ENCODE measurements at places on chromosomes 6 and 20.

DNA sequence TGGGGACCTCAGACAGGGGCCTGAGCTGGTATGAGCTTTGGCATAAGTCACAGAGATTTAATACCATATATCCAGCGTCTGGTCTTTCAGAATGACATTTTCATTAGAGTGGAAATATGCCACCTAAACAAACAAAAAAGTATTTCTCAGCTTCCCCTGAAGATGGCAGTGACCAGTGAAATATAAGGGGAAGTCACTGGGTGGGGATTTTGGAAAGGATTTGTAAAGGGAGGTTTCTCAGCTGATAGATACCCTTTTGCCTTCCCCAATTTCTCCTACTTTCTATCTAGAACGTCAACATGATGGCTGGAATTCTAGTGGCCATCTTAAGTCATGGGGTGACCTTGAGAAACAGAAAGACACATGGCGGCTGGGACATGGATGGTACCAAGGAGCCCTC is 137.7 kb upstream of the LRFN2 start:
- DNase-seq, result no peak

DNA sequence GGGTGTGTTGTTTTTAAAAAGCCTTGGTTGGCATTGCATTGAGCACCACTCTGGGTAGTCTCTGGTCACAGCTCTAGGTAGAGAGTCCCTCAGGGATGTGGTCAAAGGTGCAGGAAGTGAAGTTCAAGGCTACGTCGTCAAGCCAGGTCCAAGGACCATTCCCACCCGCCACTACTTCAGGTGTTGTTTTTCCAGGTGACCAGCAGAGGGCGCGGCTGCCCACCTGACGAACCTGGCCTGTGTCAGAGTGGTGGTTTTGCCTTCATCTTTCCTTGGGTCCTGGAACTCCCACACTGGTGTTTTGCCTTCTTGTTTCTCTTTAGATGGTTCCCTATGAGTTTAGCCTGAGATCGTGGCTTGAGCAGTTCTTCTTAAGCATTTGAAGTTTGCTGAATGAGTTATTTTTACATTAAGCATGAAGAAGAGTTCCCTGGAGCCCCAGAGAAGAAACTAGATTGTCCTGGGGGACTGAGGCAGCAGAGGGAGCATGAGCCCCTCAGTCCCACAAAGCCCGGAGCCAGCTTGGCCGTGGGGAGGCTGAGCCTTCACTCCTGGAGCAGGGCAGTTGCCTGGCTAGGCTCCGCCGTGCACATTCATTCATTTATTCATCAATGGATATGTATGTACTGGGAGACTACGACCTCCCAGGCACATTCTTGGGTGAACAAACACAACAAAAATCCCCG is 5.6 kb upstream of the PHACTR3 start:
- no peak for DNase-seq

DNA sequence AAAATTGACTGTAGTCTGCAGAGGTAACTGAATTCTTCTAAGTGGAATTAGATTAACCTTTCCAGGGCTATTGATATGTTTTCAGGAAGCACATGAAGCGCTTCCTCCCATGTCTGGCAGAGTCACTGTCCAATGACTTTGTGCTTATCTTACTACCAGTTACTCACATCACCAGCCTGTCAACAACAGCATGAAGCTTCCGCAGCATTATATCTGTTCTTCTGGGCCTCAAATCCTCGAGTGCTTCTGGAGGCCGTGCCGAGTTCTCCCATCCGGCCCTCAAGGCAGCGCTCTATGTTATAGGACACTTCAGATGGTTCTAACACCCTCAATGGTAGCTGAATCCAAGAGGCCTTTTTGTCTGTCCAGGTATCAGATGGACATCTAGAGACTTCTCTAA is 33.2 kb downstream of the PSMG4 start:
- DNase-seq, result no peak

GRCh38 chr6:3500262-3501014 is 43.6 kb upstream of the SLC22A23 start:
- DNase-seq, result no peak

- no peak for DNase-seq
These were observed 2.5 kb downstream of the SRMS start for GRCh38 chr20:63544958-63545516.

- DNase-seq, result peak; percentile 68
These were observed 3.3 kb downstream of the SPEF1 start for GRCh38 chr20:3777716-3778629.

- no peak for DNase-seq
These were observed 7.3 kb upstream of the HNF4A start for GRCh38 chr20:44348168-44348659.

DNA sequence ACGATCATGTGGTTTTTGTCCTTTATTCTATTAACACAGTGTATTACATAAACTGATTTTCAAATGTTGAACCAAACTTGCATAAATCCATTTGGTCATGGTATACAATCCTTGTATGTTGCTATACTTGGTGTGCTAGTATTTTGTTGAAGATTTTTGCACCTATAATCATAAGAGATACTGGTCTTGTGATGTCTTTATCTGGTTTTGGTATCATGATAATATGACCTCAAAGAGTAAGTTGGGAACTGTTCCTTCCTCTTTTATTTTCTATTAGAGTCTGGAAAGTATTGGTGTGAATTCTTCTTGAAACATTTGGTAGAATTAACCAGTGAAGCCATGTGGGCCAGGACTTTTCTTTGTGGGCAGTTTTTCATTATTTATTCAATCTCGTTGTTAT is 65.3 kb downstream of the TRPC4AP start:
- no peak for DNase-seq

DNA sequence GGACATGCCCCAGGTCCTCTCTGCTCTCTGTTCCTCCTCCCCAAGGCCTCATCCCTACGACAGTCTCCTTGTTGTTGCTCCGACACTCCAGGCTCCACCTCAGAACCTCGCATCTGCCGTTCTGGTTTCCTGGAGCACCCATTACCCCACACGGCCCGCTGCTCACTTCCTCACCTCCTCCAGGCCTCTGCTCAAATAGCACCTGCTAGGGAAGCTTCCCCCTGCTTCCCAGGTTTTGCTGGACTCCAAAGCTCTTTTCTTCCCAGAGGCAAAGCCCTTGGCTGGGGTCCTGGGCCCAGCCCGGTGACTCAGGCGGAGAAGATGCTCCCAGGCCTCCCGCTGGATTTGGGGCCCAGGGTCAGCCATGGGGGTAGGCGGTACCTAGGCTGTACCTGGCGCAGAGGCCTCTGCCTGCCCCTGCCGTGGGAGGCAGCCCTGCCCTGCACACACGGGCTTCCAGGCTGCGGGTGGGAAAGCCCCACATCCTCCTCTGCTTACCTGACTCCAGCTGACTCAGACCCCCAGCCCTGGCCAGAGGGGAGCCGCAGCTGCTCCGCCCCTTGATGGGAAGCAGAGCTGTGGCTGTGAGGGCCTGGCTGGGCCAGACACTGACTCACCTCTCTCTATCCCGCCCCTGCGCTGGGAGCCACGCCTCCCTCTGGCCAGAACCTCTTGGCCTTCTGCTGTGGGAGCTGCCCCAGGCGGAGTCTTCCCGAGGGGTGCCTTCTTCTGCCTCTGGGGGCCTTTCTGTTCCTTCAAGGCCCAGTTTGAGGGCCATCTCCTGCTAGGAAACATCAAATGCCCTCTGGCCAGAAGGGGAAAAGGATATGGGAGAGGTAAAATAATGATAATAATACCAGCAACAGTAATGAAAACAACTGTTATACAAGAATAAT is 130.5 kb downstream of the CEBPB start:
- DNase-seq, result no peak

All from foreskin melanocyte (primary cell).